ENCODE measurements at places on chromosomes 16 and 17.
A peak's percentile ranks its signal among the peaks of the same experiment; 100 is the strongest.

GRCh38 chr17:67386965-67387551 is 10.0 kb downstream of the PITPNC1 start:
- DNase-seq = peak; percentile 49

DNA sequence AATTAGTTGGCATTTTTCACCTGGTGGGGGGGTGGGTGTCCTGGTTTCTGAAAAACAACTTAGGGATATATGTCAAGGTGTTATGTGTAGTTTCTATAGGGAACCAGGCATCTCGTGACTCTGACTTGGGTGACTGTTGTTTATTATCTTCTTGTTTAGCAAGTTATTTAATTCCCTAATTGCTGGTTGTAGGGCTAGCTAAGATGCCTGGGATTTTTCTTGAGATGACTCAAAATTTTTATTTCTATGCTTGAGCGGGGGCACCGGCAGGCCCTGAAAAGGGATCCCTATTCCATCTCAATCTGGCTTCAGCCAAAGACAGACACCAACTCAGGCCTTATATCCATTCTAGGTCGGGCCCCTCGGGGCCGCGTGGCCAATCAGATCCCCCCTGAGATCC is 3.2 kb downstream of the DPH1 start:
- no peak for DNase-seq

GRCh38 chr16:22784690-22785214 is 29.2 kb upstream of the HS3ST2 start:
- DNase-seq = no peak

- DNase-seq = no peak
Measured at GRCh38 chr17:62043602-62044001, 21.5 kb downstream of the MED13 start.

- peak; percentile 95 for DNase-seq
Measured at GRCh38 chr17:17416400-17417360, 60.1 kb upstream of the MED9 start.

GRCh38 chr16:4876646-4877379 is 29.5 kb downstream of the UBN1 start:
- DNase-seq = no peak

- peak; percentile 25 for DNase-seq
Measured at GRCh38 chr16:72832621-72833248, 215.2 kb downstream of the ZFHX3 start.

GRCh38 chr16:53998024-53998810 is 288.4 kb downstream of the IRX3 start:
- DNase-seq = no peak

DNA sequence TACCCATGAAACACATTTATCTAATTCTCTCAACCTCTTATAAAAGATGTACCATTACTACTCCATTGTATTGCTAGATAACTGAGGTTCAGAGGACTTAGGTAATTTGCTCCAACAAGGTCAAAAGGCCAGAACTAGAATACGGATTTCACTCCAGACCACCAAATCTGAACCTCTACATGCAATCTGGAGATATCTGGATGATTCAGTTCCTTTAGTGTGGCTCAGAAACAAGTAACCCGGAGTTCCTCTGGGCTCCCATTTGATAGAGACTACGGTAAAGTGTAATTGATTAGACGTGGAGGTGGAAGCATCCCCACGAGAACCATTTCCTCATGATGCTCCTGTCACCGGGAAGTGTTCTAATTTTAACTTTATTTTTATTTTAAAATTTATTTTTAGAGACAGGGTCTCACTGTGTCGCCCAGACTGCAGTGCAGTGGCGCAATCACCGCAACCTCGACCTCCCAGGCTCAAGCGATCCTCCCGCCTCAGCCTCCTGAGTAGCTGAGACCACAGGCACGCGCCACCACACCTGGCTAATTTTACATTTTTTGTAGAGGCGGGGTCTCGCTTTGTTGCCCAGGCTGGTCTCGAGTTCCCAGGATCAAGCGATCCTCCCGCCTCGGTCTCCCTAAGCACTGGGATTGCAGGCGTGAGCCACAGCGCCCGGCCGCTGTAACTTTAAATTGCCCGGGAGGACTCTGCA is 608 bp upstream of the COX10 start:
- no peak for DNase-seq

- DNase-seq = no peak
Measured at GRCh38 chr17:79987187-79987934, 48.3 kb downstream of the TBC1D16 start.

- no peak for DNase-seq
Measured at GRCh38 chr17:45031231-45032173, 19.9 kb downstream of the DCAKD start.

DNA sequence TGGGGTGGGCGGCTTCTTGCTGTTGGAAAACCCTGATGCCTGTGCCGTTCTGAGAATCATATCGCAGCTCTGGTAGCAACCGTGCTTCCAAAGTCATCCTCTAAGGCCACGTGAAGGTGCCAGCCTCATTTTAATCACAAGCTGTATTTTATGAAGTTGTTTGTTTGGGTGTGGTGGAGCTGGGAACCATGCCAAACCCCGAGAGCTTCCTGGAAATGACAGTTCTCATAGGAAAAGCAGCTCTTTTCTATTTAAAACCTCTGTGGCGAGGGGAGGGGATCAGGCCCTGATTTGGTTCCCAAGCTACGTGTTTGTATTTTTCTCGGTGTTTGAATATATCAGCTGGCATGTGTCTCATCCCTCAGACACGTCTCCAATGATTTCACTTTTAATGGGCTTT is 21.7 kb downstream of the KNOP1 start:
- peak; percentile 90 for DNase-seq

GRCh38 chr16:86931410-86931941 is 353.1 kb downstream of the FOXL1 start:
- DNase-seq = no peak

DNA sequence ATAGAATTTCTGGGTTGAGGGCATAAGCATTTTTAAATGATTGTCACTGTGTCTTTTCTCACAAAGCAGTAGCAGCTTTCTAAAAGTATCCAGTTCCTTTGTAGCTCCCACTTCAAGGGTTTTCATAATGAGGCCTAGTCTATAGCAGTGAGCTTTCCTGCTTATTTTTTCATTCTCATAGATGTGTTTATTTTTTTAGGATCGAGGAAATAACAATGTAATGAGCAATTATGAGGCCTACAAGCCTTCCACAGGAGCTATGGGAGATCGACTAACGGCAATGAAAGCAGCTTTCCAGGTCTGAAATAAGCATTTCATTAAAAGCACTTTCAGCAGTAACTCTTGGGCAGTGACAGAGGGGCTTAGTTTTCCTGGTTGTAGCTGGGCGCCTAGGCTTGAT is 10.6 kb upstream of the PSMC5 start:
- no peak for DNase-seq

- no peak for DNase-seq
Measured at GRCh38 chr16:23119570-23119969, 29.7 kb downstream of the USP31 start.

Measured in NCI-H510A treated with DMSO at 0.1 percent for 48 hours (cell line).